ENCODE measurements at places on chromosomes 5 and 9.

DNA sequence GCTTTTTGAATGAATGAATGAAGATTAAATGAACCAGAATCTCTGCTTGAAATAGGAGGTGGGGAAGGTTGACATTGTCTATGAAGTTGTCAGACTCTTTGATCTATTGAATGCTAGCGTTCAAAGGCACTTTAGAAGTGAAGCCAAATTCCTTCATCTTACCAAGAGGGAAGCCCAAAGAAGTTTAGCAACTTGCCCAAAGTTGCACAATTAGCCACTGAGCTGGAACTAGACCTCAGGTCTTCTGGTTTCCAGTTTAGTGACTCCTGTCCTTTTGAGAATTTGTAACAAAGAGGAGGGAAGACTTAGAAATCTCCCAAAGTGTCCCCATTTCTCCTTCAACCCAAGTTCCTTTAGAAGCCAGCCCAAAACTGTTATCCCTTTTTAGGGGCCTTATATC is 20.7 kb upstream of the SLC1A3 start:
- no peak for DNase-seq

- no peak for DNase-seq
These were observed 576 bp downstream of the ALDOB start for GRCh38 chr9:101434998-101435397.

DNA sequence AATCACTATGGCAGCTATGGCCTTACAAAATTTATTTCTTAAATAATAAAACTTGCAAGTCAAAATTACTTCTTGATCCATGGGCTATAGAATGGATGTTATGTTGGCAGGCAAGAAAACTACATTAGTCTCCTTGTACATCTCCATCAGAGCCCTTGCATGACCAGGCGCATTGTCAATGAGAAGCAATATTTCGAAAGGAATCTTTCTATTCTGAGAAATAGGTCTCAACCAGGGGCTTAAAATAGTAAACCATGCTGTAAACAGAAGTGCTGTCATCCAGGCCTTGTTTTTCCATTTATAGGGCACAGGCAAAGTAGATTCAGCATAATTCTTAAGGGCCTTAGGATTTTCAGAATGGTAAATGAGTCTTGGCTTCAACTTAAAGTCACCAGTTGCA is 220.1 kb downstream of the SREK1 start:
- DNase-seq = no peak

- DNase-seq = no peak
These were observed 18.2 kb downstream of the ADRB2 start for GRCh38 chr5:148844433-148845280.

GRCh38 chr5:132465059-132465707 is 25.4 kb downstream of the IRF1 start:
- no peak for DNase-seq

DNA sequence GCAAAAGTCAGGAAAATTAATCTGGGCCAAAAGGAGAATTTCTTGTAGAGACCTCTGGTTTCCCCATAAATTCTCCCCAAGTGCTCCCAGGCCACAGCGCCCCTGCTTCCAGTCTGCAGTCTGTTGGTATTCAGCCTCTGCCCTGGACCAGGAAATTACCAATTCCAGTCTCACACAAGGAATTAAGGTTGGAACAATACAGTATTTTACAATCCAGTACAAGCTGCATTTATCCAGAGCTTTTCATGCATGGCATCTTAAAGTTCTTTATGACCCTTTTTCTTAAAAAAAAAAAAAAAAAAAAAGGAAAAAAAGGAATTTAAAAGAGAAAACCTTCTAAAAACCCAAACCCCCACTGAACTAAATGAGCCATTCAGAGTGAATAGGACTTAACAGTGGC is 139.6 kb upstream of the RANBP3L start:
- no peak for DNase-seq

- no peak for DNase-seq
These were observed 174.5 kb downstream of the AOPEP start for GRCh38 chr9:94901019-94901363.

DNA sequence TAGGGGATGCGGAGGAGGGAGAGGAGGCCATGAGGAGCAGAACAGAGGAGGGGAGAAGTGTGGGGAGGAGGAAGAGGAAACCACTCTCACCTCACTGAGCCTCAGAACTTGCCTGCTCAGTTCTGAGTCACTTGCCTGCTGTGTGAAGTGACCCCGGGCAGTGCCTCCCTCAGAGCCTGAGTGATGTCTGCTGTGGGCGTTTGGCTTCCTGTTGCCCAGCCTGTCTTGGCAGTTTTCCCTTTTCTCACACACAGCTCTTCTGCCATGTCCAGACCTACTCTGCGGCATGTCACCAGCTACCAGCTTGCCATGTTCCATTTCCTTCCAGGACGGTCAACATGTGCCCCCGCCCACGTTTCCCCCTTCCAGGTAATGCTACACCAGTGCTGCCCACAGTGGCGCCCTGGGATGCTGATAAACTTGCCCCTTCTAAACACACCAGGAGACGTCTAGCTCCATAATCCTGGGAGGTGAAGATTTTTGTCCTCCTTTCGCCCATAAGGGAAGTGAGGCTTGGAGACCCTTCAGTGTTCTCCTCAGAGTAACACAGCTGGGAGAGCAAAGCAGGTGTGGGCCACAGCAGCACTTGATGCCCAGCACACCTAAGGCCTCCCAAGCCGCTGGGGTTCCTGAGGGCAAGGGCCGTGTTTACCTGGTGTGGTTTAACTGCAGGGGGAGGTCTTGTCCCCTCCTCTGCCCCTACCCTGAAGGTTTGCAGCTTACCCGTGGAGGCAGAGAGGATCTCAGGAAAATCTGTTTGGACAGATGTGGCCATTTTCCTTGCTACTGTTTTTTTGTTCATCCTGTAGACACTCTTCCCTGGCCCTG is 63.8 kb upstream of the RNF130 start:
- no peak for DNase-seq

- DNase-seq = no peak
These were observed 227.0 kb downstream of the ZNF608 start for GRCh38 chr5:124519396-124519795.

- no peak for DNase-seq
These were observed 55.3 kb downstream of the RPS23 start for GRCh38 chr5:82222597-82223574.

DNA sequence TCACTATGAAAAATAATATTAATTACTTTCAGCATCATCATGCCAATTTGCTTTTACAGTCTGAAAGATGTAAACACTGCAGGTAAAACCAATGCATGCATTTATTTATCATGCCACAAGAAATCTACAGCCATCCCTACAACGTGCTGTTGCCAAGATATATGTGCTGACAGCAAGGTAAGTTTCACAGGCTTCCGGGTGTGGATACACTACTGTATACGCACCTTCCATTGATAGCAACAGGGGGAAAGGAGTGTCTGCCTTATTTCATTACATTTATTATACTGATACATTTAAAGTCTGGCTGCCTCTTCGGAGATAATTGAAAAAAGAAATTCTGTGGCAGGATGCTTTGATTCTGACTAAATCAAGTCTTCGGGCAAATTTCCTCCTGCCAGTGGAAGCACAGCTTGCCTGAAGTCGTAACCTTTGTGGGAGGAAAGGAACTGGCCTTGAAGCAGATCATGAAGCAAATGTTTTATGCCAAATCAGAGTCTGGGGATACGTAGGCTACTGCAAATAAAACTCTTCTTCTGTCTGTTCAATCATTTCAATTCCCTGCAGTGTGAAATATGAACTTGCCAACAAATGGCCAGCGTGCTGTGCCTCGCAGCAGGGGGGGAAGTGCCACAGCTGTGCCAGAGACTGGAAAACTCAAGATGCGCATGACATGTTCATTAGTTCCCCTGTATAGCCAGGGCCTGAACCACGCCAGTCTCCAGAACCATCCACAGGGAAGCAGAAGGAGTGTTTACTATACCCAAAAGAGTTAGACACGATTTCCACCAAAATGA is 268.1 kb downstream of the EFNA5 start:
- DNase-seq = no peak

DNA sequence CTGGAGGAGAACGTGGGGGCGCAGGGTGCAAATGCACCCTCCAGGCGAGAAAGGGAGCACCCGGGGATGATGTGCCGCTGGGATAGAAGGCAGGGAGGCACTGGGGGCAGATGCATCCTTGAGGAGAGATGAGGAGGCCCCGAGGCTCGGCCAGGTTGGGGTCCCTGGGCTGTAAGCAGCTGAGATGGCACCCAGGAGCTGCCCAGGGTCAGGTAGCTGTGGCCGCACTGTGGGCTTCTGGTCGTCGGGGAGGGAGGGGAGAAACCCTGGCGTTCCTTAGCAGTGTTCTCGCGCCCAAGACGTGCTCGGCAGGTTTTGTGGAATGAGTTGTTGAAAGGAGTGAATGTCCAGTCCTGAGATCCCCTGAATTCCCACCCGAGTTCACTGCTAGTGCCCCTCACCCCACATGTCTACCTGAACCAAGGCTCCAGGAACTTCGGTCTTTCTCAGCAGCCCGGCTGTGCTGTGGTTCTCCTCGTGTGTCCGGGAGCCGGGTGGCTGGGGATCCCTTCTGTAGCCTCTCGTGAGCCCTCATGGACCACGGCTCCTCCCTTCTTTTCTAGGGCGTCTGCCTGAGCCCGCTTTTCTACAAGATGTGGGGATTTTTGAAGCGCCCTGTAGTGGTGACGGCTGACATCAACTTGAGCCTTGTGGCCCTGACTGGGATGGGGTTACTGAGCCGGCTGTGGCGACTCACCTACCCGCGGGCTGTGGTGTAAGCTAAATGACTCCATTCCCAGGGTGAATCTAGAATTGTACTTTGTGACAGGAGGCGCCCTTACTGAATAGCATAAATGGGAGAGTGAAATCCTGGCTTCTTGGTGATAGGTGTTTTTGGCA is 1.1 kb downstream of the POMT1 start:
- DNase-seq = no peak

DNA sequence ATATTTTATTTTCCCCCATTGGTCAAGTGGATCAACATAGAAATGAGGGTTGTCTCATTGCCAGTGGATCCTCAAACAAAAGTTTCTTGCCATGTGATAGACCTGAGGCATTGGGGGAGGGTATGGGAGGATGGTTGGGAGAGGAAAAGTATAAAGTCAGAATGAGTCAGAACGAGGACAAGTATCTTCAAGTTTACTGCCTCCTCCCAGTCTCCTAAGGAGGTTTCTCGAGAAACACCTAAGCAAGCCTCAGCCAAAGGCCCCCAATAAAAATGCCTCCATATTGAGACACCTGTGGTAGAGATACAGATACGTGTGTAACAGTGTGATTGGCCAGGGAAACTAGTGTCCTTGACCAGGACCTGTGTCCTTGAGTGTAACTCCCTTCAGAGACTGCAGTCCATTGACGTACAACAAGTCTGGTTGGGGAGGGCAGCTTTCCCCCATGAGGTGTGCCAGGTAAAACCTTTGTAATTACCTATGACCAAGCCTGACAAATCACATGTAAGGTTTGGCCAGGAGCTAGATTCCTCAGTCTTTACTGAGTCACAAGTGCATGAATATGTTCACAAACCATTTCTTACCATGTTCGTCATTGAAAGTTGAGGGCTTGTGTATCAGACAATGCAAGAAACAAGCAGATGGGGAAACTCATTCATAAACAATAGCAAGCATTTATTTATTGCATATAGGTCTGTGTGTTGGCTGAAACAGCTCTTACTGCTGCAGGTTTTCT is 198.6 kb upstream of the SH3GL2 start:
- DNase-seq = no peak

DNA sequence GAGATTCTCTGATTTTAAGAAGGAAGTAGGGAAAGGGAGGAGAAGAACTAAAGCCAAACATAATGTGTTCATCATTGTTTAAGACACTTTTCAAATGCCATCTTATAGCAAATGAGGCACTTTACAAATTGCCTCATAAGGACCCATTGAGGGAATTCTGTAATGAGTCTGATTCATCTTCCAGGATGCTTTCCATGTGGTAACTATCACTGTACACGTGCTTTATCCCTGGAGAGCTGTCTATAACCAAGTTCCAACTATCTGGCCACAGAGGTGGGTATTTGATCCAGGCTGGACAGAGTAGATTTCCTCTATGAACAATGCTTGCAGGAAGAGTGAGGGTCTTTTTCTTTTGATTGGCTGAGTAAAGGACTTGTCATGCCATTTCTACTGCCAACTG is 183.5 kb upstream of the NFIB start:
- no peak for DNase-seq

GRCh38 chr9:16039988-16040761 is 487.3 kb downstream of the CCDC171 start:
- DNase-seq = no peak

DNA sequence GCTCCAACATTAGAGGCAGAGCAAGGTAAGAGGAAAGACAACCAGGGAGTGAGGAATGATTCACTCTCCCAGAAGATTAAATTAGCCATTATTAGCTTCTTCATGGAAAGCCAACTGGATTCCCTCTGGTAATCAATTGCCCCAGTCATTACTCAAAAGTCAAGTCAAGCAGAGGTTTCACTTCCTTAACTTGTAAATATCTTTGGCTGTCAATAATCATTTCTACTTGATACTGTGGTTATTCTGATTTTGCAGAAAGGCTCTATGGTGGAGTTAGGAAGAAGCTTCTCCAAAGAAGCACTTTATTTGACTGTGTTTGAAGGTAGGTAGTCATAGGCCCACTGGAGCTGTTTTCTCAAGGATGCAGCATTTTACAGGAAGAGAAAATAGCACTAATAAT is 78.0 kb downstream of the JAKMIP2 start:
- DNase-seq = no peak

GRCh38 chr5:160231783-160232342 is 2.6 kb downstream of the FABP6 start:
- no peak for DNase-seq

DNA sequence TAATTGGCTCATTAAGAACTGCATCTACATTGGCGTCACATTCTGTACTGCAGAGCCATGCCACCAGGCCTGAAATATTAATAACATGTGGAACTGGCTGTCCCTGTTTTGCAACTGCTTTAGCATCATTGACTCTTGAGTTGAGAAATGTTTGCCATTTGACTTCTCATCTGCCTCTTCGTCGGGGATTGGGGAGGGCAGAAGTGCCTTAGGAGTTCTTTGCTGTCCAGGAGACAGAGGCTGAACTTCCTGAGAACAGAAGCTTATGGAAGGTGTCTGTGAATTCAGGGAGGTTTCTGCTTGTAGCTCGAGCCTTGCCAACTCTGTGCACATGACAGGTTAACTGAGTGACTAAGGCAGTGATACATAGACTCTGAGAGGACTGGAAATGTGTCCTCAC is 265.0 kb downstream of the KIF4B start:
- no peak for DNase-seq

GRCh38 chr9:138083873-138084272 is 206.3 kb downstream of the CACNA1B start:
- no peak for DNase-seq

DNA sequence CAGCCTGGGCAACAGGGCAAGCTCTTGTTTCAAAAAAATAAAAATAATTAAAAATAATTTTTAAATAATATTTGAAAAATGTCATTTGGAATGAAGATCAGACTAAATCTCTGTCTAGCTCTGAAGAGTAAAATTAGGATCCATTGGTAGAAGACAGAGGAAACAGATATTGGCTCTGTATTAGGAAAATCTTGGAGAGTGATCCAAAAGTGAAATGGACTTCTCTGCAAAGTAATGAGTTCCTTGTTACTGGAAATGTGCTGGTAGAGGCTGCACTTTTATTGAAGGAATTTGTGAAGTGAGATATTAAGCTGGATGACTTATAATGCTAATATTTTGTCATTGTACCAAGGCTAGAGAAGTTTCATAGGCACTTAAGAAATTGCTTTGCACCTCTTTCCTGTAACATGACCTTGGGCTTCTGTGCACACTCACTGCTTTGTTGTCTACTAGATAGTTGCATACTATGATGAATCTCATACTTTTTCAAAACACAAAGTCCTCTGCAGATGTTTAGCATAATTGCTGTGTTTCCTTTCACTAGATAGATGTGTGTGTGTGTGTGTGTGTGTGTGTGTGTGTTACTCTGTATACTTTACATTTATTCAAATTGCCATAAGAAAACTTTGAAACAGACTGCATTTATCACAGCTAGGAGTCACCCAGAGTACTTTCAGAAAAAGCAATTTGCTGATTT is 13.1 kb downstream of the THBS4 start:
- DNase-seq = no peak
